CD4-positive, alpha-beta T cell treated with Interleukin-4 for 4 hours (primary cell): ENCODE measurements at places on chromosomes 1 and 21.

- no peak for DNase-seq
These were observed 27.8 kb upstream of the PIGC start for GRCh38 chr1:172471666-172472065.

DNA sequence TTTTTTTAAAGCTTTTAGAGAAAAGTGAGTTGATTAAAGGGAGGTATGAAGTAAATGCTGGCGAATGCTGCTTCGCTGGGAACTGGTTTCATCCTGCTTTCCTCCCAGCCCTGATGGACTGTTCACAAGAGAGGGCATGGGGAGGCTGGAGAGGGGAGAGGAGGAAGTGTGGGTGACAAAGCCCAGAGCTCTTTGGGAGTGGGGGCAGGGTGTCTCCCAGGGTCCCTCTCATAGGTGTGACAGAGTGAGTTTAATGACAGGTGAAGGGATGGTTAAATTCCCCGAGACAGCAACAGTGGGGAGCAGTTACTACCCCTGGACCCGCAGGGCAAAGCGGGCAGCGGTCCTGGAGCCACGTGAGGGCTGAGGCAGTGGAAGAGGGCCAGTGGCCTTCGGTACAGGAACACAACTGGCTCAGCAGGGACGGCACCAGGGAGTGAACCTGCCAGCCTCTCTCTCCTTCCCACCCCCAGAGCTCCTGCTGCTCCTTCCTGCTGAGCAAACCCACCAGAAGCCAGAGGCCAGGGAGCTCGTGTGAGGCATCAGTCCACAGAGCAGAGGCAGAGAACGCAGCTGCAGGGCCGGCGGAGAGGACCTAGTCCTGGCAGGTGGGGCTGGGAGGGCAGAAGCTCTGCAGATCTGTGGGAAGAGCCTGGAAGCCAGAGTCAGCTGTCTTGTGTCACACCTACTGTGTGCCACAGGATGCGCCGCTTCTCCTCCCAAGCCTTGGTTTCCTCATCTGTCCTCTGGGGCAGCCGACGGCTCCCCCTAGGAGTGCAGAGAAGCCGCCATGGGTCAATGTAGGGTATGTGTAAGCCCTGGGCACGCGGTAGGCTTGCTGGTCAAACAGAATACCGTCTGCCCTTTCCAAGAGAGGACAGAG is 20.9 kb upstream of the LRP8 start:
- no peak for DNase-seq

DNA sequence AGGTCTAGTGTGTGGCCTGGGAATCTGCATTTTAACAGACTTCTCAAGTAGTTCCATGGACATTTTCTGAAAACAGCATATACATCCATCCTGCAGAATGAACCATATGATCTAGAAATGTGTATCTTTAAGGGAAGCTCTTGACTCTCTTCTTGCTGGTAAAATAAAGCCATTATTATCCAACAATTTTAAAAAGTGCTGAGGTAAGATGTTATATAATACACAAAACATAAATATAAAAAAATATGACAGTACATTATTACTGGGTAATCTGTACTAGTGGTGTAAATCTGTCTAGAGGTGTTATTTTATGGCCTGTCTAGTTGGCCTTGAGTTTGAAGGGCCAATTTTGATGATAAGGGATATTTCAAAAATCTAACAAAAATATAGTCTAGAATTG is 201.2 kb downstream of the HMCN1 start:
- no peak for DNase-seq

GRCh38 chr1:166956057-166956850 is 19.1 kb downstream of the ILDR2 start:
- DNase-seq, result no peak

- no peak for DNase-seq
These were observed 13.6 kb upstream of the SIKE1 start for GRCh38 chr1:114794038-114794437.

DNA sequence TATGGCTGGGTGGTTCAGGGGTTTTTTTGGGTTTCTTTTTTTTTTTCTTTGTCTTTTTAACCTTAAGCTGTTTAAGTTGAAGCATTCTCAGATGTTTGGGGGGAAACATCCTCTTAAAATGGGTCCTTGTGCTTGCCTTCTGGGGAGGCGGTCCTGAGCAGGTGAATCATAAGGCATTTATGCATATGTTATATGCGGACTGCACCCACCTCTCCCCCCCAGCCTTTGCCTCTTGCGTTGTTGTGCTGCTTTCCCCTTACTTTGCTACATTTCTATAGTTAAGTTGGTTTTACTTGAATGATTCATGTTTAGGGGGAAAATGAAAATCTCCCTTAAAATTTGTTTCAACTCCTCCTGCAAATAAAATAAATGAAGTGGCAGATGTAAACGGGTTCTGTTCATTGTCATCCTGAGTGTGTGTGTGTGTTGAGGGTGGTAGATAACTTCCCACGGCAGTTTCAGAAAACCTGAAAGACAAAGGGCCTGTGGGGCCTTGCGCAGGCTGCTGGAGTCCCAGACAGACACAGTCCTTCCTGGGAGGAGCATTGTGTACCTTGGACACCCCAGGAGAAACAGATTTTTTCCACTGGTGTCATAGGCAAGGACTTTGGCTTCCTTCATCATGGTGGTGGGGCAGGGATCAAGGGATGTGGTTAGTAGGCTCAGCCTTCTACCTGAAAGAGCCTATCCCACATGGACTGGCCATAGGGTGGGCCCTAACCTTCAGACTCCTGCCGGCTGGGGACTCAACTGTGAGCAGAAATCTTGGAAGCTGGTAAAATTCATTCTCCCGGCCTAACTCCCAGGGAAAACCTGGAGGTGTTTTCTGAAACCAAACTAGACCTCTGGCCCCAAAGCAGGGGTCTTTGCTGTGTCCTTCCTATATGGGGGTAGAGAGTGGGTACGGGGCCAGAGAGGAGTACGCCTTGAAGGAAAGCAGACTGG is 926 bp upstream of the SH3D21 start:
- no peak for DNase-seq

- no peak for DNase-seq
These were observed 2.5 kb downstream of the FRRS1 start for GRCh38 chr1:99763956-99764355.

DNA sequence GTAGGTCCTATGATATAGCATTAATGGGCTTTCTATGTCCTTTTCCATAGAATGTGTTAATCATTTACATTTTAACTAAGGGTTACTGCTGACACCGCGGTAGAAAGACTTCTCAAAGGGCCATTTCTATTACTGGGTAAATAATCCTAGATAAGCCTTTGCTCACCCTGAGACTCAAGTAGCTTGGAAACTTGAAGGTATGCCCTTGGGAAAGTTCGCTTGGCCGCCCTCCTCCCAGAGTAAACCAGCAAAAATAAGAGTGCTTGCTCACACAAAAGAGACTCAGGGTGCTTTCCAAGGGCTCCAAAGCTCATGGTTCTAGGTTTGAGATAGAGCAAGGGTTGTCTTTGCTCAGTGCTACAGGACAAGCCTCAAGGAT is 85.8 kb upstream of the TMPRSS2 start:
- no peak for DNase-seq

DNA sequence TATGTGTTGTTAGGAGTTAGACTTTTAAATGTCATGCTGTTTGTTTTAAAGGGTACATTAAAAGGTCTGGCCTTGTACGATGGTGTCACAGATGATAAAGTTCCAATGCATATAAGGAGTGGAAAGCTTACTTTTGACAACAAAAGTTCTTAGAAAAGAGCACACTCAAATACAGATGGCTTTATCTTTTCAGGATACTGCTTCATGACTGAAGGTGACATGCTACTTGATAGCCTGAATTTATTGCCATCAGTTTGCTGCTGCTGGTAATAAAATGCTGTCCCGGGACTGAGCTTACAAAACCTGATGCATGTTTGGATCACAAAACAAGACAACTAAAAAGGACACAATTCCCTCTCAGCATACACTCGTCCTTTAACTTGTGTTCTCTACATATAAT is 84.9 kb downstream of the TTC3 start:
- no peak for DNase-seq

- DNase-seq, result no peak
These were observed 47.4 kb upstream of the MTF2 start for GRCh38 chr1:93031711-93032110.

DNA sequence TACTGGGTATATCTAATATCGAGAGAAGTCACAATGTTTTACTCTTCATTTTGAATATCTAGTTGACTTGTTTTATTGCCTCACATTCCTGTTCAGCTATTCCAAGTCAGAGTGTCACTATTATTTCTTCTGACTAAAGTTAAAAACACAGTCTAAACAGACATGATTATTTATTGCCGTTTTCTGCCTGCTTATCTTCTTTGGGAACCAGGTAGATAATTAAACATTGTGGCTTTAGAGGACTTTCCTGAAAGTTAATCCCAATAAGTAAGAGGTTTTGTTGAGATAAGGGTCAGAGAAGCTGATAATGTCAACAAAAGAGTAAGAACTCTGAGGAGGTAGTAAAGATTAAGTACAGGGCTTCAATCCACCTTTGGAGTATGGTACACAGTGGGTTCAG is 53.8 kb downstream of the PCNX2 start:
- DNase-seq, result no peak

DNA sequence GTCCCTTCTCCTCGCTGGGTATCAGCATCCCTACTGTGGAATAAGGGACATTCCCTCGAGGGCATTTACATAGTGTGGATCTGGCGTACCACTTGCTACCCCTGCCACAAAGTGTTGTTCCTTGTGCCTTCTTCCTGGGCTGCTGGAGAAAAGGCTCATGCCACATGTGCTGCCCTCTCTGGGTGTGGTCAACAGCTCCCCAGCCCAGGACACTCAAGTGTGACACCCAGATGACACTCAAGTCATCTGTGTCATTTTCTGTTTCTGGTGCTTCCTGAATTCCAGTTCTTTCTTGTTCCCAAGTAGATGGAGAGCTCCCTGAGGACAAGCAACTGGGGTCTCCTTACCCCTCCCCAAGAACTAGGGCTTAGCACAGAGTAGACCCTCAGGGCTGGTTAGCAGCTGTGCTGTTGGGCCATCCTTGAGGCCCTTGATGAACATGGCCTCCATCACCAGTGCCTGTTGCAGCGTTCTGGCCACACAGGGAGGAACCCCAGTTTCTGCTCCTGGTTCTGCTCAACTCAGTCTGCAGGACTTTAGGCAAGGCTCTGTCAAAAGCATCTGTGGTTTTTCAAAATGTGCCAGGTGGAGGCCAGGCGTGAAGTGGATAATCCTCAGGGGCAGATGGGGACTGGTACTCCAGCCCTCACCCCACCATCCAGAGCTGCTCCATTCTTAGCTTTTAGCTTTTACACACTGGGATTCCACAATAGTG is 49.0 kb upstream of the CLIC4 start:
- DNase-seq, result no peak

DNA sequence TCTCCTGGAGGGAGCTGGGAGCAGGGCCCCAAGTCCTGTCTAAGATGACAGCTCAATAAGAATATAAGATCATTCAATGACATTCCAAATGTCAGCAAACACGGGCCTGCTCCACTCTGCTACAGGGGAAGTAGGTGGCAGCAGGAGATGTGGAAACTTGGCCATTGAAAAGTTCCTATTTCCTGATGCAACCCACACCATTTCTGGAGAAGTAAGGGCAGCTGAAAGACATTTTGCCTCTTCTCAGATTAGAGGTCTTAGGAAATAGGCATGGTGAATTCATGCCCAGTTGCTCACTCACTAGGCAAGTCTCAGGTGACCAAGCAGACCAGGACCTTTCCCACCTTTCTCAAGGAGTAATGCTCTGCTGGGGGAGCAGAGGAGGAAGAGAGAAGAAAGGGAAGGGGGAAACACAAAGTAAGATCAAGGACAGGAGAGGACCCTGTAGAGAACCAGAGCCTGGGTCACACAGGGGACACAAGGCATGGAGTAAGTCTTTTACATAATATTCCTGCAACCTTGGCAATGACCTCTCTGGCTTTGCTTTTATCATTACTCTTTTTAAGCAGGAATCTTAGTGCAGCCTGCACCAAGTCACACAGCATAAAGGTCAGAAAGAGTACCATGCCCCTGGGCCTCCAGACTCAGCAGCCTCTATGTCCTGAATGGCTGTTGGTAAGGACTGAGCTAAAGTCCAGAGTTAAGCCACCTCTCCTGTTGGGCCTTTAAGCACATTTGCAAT is 68.9 kb downstream of the DMAP1 start:
- no peak for DNase-seq

- DNase-seq, result no peak
These were observed 247.2 kb downstream of the FMN2 start for GRCh38 chr1:240338837-240339236.

- DNase-seq, result no peak
These were observed 159.0 kb downstream of the CASZ1 start for GRCh38 chr1:10637400-10637799.

- DNase-seq, result no peak
These were observed 549.2 kb downstream of the PTPRU start for GRCh38 chr1:29785554-29785953.

GRCh38 chr1:109024646-109025045 is 17.3 kb downstream of the WDR47 start:
- no peak for DNase-seq

- no peak for DNase-seq
These were observed 2.0 kb upstream of the ANKRD35 start for GRCh38 chr1:145887631-145888030.

DNA sequence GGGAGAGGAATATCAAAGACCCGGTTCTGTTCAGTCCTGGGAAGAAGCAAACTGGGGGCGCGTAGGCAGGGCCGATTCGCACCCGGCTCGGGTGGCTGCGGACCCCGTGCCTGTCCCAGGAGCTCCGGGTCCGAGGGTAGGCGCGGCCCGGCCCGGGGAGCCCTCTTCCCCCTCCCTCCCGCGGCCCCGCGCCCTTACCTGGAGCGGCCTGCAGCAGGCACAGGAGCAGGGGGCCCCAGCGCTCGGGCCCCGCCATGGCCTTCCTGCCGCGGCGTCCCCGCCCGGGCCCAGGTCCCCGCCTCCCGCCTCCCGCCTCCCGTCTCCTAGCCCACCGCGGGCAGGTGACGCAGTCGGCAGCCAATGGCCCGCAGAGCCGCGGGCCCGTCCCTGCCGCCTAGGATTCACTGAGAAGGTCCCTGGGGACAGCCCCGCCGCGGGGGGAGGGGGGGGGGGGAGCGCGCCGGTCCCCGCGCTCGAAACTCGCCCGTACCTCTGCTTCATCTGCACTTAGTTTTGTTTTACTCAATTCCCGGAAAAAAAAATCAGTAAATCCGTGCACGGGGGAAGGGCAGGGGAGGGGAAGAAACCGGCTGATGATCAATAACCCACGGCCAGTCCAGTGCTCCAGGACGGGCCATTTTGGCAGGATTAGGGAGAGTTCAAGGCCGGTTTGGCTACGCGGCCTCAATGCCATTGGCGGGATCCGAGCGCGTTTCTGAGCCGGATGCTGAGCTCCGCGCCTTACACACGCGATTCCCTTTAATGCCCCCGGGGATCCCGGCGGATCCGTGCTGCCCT is at the start of gene IFNLR1:
IFNLR1 (minus strand) TSS at position 297 of the 798 bp plus-strand sequence; CDS start at position 256, 41 bp downstream.
- DNase-seq, result peak; percentile 71

DNA sequence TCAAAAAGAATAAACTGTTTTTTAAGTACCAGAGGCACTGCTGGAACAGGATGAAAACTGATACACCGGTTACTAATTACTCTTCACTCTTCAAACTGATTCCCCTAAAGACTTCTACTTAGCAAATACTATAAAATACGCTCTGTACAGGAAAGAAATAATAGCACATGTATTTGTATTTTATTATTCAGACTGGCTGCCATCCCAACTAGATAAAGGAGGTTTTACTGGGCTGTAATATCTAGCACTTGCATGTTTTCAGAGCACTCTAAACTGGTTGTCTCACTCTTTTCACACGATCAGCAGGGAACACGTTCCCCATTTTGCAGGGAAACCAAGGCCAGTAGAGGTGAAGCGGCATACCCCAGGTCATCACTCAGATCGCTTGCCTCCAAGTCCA is 9.2 kb downstream of the SMIM12 start:
- DNase-seq, result no peak
